Endothelial cell of umbilical vein (primary cell): ENCODE measurements at places on chromosomes 1 and 21. TPM values are rescaled to one million over a fixed set of nuclear protein-coding genes. Genes with fewer than 3 reads are reported as not detected.
A peak's percentile ranks its signal among the peaks of the same experiment; 100 is the strongest.

KRTAP12-2 gene
- total RNA-seq = not detected in 2 replicates

CELA2B gene
- total RNA-seq = not detected in 2 replicates

DNA sequence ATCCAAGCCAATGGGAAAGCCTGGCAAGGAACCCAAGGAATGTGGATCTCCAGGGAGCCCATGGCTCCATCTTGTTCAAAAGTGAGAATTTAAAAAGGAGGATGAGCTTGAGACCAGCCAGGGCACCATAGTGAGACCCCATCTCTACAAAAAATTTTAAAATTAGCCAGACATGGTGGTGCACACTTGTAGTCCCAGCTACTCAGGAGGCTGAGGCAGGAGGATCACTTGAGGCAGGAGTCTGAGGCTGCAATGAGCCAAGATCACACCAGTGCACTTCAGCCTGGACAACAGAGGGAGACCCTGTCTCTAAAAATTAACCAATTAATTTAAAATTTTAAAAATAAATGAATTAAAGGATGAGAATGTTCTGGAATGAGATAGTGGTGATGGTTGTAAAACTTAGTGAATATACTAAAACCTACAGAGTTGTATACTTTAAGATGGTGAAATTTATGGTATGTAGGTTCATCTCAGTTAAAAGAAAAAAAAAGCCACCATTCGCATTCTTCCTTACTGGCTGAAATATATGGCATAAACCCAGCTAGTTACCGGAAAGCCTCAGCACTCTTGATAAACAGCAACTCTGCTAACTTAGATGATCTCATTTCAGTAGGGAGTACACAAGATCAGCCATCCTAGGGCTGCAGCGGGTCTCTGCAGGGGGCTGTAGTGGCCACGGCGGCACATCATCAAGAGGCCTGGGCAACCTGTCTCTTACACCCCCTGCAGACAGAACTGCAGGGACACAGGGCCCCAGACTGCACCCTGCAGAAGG, 48.3 kb upstream of the H6PD start:
- no peaks in the 10 kb centered on the region for H3K27me3 ChIP-seq
- no peak overlapping the region for H3K27ac ChIP-seq
- no peak for DNase-seq
- peaks cover 7% of the 10 kb centered on the region for H3K4me1 ChIP-seq
- H3K36me3 ChIP-seq = no peaks in the 10 kb centered on the region

DNA sequence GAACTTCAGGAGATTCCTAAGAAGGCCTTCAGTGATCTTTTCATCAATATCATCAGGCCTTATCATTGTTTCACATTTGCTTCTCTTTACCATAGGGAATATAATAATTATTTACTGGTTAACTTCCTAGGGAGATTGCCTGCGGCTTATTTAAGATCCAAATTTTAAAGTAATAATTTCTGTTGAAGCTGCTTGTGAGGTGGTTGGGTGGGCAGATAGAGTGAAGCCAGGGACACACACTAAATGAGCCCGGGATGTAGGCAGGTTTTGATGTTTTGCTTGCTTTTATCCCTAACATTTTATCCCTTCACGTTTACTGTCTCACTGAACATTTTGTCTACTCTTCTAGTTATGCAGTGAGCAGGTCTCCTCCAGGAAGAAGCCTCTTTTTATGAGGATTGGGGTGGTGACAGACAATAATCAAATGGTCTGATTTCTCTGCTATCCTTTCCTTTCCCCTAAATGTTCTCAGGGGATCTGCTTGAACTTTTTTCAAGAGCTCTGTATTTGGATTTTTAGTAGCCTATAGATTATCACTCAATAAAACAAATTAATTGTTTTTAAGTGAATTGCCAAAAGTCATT, 164.7 kb downstream of the RUNX1 start:
- H3K36me3 ChIP-seq = peaks cover 8% of the 10 kb centered on the region
- H3K27me3 ChIP-seq = no peaks in the 10 kb centered on the region
- DNase-seq = peak; percentile 48
- peak overlapping the region; percentile 98 for H3K27ac ChIP-seq
- H3K4me1 ChIP-seq = peaks cover 53% of the 10 kb centered on the region

GRCh38 chr1:224739303-224739996, 123.3 kb downstream of the CNIH3 start:
- H3K4me1 ChIP-seq = no peaks in the 10 kb centered on the region
- no peak overlapping the region for H3K4me3 ChIP-seq
- no peak overlapping the region for H3K27ac ChIP-seq
- H3K27me3 ChIP-seq = no peaks in the 10 kb centered on the region

- H3K4me3 ChIP-seq = no peak overlapping the region
- H3K27me3 ChIP-seq = no peaks in the 10 kb centered on the region
- no peak for DNase-seq
- H3K27ac ChIP-seq = no peak overlapping the region
- H3K36me3 ChIP-seq = no peaks in the 10 kb centered on the region
- peaks cover 2% of the 10 kb centered on the region for H3K4me1 ChIP-seq
Observed at GRCh38 chr1:56436296-56436695, 143.1 kb downstream of the PLPP3 start.

DNA sequence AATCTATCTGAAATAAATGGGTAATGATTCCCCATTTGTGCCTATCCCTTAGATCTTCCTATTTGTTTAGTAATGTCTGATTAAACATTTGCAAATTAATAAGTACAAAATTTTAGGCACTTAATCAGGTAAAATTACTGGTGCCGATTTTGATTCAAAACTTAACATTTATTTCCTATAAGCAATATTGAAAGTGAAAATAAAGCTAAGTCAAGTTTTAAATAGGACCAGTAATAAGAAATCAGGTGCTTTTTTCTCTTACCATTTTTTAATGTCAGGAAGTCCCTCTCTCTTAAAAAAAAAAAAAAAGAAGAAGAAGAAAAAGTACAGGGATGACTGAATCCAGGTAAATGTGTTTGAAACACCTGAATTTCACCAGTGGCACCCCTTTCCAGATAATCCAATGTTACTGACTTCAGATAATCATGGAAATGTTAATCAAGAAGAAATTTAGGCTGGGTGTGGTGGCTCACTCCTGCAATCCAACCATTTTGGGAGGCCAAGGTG, 836 bp upstream of the GBP4 start:
- H3K4me3 ChIP-seq = no peak overlapping the region
- no peak overlapping the region for H3K27ac ChIP-seq
- peaks cover 12% of the 10 kb centered on the region for H3K4me1 ChIP-seq
- peaks cover 3% of the 10 kb centered on the region for H3K27me3 ChIP-seq
- no peaks in the 10 kb centered on the region for H3K36me3 ChIP-seq

DNA sequence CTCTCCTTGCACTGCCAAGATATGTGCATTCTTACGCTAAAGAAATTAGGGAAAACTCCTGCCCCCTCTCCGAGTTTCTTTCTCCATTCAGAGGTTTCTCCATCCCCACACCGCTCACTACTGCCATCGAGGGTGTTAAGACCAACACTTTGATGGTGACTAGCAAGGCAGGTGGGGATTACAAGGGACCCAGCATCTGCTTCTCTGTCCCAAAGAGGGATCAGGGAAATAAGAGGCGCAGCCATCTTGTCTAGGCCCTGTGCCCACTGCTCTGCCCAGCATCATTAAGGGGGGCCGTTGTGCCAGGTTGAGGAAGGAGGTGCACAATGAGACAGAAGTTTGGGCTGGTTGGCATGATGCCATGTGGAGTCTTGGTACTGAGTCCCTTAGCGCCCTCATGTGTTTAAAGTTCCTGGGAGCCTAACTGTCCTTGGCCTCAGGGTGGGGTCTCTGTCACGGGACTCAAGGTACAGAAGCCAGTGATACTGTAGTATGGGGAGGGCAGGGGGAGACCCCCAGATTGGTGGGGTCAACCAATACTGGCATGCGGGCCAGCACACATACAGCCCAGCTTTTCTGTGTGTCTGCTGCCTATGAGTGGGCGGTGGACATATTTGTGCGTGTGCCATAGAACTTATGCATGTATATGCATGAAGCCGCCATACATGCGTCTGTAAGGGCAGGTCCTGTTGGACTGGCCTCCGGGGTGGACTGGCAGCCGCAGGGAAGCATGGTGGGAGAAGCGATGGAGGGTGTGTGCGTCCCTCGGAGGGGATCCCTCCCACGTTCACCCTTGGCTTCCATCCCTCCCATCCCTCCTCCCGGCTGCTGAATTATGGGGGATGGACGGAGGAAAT, 5.5 kb downstream of the EFNA3 start:
- H3K36me3 ChIP-seq = no peaks in the 10 kb centered on the region
- DNase-seq = peak; percentile 24
- H3K27me3 ChIP-seq = peaks cover 34% of the 10 kb centered on the region
- peaks cover 15% of the 10 kb centered on the region for H3K4me1 ChIP-seq
- H3K27ac ChIP-seq = no peak overlapping the region
- H3K4me3 ChIP-seq = no peak overlapping the region

GRCh38 chr1:8674912-8675311, 142.5 kb downstream of the RERE start:
- no peak for DNase-seq
- H3K27ac ChIP-seq = no peak overlapping the region
- no peaks in the 10 kb centered on the region for H3K27me3 ChIP-seq
- H3K4me3 ChIP-seq = no peak overlapping the region
- H3K4me1 ChIP-seq = peaks cover 17% of the 10 kb centered on the region
- H3K36me3 ChIP-seq = no peaks in the 10 kb centered on the region
